ENCODE measurements at places on chromosomes 3 and 15. TPM values are rescaled to one million over a fixed set of nuclear protein-coding genes. Genes with fewer than 3 reads are reported as not detected.

DNA sequence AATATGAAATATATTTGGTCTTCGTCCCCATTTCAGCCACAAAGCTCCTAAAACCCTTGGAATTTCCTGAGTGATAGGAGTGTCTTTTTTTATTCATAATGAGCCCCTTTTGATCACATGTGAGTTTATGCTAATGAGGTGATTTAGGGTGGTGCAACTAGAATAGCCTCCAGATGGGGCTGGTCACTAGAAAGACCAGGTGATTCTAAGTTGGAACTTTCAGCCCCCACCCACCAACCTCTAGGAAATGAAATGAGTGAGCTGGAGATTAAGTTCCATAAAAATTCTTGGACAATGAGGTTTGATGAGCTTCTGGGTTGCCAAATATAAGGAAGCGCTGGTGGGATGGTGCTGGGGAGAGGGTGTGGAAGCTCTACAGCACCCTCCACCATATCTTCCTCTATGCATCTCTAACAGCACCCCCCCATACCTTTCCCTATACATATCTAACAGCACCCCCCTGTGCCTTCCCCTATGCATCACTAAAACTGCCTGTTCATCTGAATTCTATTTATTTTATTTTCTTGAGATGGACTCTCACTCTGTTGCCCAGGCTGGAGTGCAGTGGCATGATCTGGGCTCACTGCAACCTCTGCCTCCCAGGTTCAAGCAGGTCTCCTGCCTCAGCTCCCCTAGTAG is 2.1 kb upstream of the SMCO1 start:
- no peak overlapping the region for H3K27ac ChIP-seq
- no peak for DNase-seq

- no peak for DNase-seq
- peaks cover 20% of the 10 kb centered on the region for H3K36me3 ChIP-seq
- H3K4me1 ChIP-seq: peaks cover 3% of the 10 kb centered on the region
- H3K27ac ChIP-seq: no peak overlapping the region
- H3K27me3 ChIP-seq: no peaks in the 10 kb centered on the region
- no peak overlapping the region for H3K4me3 ChIP-seq
Measured at GRCh38 chr3:180934638-180935037, 22.2 kb downstream of the FXR1 start.

DNA sequence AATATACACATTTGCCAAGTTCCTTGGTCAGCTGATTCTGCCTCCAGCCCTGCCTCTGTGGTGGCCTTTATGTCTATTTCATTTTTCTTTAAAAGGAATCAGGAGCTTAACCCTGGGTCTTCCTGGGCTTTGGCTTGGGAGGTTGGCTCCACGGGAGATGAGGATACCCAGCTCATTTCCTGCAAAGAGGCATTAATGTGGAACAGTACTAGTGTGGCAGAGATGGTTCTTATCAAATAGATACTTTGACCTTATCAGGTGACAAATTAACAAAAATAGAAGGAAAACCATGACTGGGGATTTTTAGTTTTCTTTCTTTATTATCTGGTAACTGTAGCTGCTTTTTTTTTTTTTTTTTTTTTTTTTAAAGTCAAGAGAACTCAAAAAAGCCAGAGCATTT is 42.8 kb downstream of the BBS4 start:
- H3K4me3 ChIP-seq: no peak overlapping the region
- H3K4me1 ChIP-seq: no peaks in the 10 kb centered on the region
- no peaks in the 10 kb centered on the region for H3K27me3 ChIP-seq
- H3K27ac ChIP-seq: no peak overlapping the region
- H3K36me3 ChIP-seq: peaks cover 9% of the 10 kb centered on the region

- peaks cover 16% of the 10 kb centered on the region for H3K4me1 ChIP-seq
- no peak for DNase-seq
- H3K4me3 ChIP-seq: no peak overlapping the region
- H3K27ac ChIP-seq: no peak overlapping the region
- no peaks in the 10 kb centered on the region for H3K36me3 ChIP-seq
Measured at GRCh38 chr3:16825617-16826204, 59.0 kb upstream of the PLCL2 start.

DNA sequence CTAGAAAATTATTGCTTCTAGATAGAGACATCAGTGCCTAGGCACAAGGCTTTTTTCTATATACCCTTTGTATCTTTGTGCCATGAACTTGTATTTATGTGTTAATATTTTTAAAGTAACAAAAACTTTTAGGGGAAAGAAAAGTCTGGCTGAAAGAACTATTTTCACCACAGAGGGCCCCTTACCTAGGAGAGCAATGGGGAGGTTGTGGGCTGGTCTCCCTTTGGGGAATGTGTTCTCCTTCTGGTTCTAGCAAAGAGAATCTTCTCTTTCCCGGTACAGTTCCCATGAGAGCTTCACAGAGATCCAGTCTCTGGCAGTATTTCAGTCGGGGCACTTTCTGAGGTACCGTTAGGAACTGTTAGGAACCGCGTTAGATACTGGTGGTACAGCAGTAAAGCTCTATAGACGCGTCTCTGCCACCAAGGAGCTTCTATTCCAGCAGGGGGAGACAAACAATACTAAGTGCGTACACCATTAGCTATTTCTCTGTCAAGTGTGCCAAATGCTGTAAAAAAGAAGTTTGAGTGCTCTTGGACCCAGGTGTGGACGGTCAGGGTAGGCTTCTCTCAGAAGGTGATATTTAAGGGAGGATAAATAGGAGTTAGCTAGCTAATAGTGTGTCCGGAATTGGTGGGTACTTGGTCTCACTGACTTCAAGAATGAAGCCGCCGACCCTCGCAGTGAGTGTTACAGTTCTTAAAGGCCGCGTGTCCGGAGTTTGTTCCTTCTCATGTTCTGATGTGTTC is 4.6 kb upstream of the EPB42 start:
- no peak overlapping the region for H3K27ac ChIP-seq
- H3K4me1 ChIP-seq: peaks cover 7% of the 10 kb centered on the region
- no peak for DNase-seq
- H3K36me3 ChIP-seq: no peaks in the 10 kb centered on the region
- no peak overlapping the region for H3K4me3 ChIP-seq
- H3K27me3 ChIP-seq: no peaks in the 10 kb centered on the region

DNA sequence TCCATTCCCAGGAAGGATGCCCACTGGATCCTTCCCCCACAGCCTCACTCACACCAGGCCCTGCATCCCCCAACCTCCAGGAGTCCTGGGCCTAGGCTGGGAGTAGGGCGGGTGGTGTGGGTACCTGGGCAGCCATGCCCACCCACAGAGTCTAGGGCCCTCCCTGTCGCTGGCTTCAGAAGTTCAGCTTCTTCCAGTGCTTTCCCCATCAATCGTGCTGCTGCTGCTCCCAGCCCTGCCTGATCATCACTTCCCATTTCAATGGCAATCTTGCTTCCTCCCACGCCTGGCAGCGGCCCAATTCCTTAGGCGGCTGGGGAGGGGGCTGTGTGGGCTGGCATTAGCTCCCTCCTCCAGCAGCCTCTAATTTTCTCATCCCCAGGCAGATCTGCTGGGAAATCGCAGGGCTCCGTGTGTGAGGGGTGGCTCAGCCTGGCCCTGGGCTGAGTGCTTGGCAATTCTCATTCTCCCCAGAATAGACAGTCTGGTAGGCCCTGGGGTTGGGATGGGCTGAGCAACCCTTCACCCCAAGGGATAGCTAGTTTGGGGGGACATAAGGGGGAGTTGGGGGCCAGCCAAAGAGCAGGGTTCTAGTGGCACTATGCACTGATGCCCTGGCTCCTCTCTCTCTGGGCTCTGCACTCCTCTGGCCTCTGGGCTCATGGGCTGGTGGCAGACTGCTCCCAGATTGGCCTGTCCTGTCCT is 66.4 kb downstream of the SCN5A start:
- DNase-seq: no peak
- no peaks in the 10 kb centered on the region for H3K36me3 ChIP-seq
- H3K27me3 ChIP-seq: no peaks in the 10 kb centered on the region
- H3K4me3 ChIP-seq: no peak overlapping the region
- H3K27ac ChIP-seq: no peak overlapping the region

GRCh38 chr3:25166016-25166415 is 262.0 kb upstream of the RARB start:
- no peaks in the 10 kb centered on the region for H3K36me3 ChIP-seq
- H3K4me1 ChIP-seq: no peaks in the 10 kb centered on the region
- no peak overlapping the region for H3K27ac ChIP-seq
- no peaks in the 10 kb centered on the region for H3K27me3 ChIP-seq
- no peak overlapping the region for H3K4me3 ChIP-seq

GRCh38 chr15:99606646-99607045 is 40.9 kb downstream of the MEF2A start:
- peaks cover 11% of the 10 kb centered on the region for H3K4me1 ChIP-seq
- no peak for DNase-seq
- H3K27me3 ChIP-seq: no peaks in the 10 kb centered on the region
- no peak overlapping the region for H3K4me3 ChIP-seq

- H3K36me3 ChIP-seq: peaks cover 12% of the 10 kb centered on the region
- H3K4me3 ChIP-seq: no peak overlapping the region
- DNase-seq: no peak
- no peaks in the 10 kb centered on the region for H3K27me3 ChIP-seq
Measured at GRCh38 chr15:50979041-50979440, 70.6 kb downstream of the AP4E1 start.

DNA sequence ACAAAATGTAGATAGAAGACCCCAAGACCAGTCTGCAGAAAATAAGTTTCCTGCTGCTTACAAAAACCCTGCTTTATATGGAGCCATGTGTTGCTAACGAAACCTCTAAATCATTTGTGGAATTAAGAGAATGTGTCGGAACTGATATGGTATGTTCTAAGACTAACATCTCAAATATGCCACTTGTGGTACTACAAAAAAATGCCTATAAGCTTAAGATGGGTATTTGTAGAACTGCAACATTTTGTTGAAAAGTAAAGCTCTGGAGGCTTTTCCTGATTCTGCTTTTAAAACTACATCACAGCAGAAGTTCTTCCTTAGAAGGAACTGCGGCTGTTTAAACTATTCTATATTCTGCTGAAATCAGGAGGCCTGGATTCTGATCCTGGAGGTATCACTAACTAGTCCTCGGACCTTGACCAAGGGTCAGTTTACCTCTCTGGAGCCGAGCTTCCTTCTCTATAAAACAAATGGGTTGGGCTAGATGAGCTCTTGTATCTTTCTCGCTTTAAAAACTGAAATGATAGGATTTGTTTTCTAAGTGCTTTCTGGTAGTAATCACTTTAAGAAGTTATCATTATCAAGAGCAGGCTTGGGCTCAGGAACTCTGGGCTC is 74.9 kb downstream of the RAD18 start:
- no peak overlapping the region for H3K27ac ChIP-seq
- DNase-seq: no peak
- H3K4me3 ChIP-seq: no peak overlapping the region
- H3K27me3 ChIP-seq: no peaks in the 10 kb centered on the region

- no peaks in the 10 kb centered on the region for H3K27me3 ChIP-seq
- no peak overlapping the region for H3K27ac ChIP-seq
- no peaks in the 10 kb centered on the region for H3K36me3 ChIP-seq
- H3K4me3 ChIP-seq: no peak overlapping the region
- no peaks in the 10 kb centered on the region for H3K4me1 ChIP-seq
Measured at GRCh38 chr3:12155828-12156227, 2.9 kb downstream of the TIMP4 start.

Gene OR5K2
- not detected for total RNA-seq

Gene MCF2L2
- total RNA-seq: 4.9 TPM

Gene RTP1
- total RNA-seq: not detected

Gene RIOX2
- total RNA-seq: 8.7 TPM

Measured in natural killer cell (primary cell).